ENCODE measurements at places on chromosomes 7 and 10.

DNA sequence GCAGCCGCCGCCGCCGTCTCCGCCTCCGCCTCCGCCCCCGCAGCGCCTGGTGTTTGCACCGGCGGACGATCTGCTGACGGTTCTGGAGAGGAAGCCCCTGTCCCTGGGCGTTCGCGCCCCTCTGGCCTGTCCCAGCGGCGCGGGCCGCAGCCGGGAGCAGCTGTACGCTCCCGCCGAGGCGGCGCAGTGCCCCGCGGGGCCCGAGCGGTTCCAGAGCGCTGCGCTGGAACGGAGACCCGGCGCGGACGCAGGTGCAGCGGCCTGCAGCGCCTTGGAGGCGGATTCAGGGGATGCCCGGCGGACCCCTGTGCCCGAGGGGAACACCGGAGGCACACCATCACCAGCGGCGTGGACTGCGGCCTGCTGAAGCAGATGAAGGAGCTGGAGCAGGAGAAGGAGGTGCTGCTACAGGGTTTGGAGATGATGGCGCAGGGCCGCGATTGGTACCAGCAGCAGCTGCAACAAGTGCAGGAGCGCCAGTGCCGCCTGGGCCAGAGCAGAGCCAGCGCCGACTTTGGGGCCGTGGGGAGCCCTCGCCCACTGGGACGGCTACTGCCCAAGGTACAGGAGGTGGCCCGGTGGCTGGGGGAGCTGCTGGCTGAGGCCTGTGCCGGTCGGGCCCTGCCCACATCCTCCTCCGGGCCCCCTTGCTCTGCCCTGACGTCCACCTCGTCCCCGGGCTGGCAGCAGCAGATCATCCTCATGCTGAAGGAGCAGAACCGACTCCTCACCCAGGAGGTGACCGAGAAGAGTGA, 24.8 kb upstream of the ZNF735 start:
- no peak for DNase-seq

DNA sequence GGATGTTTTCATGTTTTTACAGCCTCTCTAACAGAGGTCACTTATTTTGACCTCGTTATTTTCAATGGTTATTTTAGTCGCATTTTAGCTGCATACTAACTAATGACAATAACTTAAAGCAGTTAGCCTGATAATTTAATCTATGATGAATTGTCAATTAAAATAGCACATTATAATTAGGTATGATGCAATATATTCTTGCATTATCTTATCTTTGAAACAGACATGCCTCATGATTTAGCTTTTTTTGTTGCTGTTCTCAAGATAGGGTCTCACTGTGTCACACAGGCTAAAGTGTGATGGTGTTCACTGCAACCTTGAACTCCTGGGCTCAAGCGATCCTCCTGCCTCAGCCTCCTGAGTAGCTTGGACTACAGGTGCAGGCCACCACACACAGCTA, 126.4 kb downstream of the KBTBD2 start:
- DNase-seq, result no peak

DNA sequence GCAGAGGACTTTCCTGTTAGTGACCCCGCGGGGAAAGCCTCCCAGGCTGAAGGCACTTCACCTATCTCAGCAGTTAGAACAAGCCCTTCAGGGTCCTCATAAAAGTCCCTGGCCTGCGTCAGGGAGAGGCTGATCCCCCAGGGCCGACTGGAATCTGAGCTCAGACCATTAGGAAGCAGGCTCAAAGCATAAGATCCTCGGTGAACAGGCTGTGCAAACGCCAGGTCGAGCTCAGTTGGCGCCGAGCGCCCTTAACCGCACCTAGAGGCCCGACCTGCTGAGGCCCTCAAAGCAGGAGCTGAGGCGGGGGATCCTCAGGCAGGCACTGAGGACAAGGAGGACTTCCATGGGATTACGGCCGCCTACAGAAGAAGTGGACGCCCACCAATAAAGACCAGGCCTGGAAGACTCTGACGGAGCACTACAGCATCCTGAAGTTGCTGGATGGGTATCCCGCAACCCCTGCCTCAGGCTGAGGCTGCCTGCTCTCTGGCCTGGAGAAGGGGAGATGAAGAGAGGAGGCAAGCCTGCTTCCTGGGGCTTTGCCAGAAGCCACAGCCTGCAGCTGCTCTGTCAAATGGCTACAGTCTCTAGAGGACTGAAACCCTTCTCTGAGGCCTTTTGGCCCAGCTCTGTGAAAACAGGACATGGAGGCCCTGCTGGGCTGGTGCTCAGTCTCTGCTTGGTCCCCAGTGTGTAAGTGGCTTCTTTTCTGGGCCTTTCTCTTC, 29.9 kb downstream of the LIPJ start:
- no peak for DNase-seq

GRCh38 chr10:31723106-31723750, 205.4 kb downstream of the ARHGAP12 start:
- no peak for DNase-seq

DNA sequence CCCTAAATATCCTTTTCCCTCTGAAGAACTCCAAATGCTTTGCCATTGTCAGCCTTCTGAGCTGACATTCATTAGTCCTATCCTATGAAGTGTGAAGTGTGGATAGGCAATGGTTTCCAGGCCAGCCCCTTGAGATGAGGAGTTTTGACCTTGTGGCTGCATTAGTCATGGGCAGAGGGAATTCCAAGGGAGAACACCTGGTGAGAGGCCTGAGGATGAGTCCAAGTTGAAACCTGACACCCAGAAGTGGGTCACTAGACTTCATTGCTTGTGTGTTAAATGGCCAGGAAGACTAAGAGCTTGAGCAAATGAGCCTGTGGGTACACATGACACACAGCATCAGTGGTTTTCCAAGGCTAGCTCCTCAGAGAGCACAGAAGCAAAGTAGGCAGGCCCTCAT, 260.8 kb downstream of the SKAP2 start:
- DNase-seq, result no peak

DNA sequence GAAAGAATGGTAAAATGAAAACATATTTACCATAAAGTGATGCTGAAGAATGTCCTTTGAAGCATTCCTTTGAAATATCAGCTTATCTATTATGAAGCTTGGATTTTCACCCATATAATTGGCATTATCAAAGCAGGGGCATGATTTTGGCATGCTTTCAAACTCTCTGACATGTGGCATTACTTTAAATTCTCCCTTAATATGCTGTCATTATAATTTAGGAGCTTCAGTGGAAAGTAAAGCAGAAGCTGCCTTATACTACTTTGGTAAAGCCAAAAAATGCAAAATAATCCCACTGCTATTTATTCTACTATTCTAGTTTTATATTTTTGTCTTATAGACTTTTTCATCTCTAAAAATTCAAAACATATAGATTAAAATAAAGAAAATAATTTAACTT, 28.0 kb upstream of the HIBADH start:
- no peak for DNase-seq

- DNase-seq, result no peak
Measured at GRCh38 chr10:21944727-21945386, 58.7 kb downstream of the DNAJC1 start.

- no peak for DNase-seq
Measured at GRCh38 chr10:20888620-20889330, 8.3 kb downstream of the NEBL start.

- no peak for DNase-seq
Measured at GRCh38 chr7:70132226-70132851, 534.1 kb downstream of the AUTS2 start.
